ENCODE measurements at places on chromosomes 1 and 21.

- no peak for DNase-seq
Observed at GRCh38 chr1:63951059-63951946, 177.5 kb downstream of the ROR1 start.

- no peak for DNase-seq
Observed at GRCh38 chr1:72435025-72435424, 152.7 kb upstream of the NEGR1 start.

- DNase-seq, result no peak
Observed at GRCh38 chr1:91980663-91981062, 31.5 kb downstream of the BRDT start.

- peak; percentile 43 for DNase-seq
Observed at GRCh38 chr1:9198538-9199361, 35.8 kb upstream of the H6PD start.

DNA sequence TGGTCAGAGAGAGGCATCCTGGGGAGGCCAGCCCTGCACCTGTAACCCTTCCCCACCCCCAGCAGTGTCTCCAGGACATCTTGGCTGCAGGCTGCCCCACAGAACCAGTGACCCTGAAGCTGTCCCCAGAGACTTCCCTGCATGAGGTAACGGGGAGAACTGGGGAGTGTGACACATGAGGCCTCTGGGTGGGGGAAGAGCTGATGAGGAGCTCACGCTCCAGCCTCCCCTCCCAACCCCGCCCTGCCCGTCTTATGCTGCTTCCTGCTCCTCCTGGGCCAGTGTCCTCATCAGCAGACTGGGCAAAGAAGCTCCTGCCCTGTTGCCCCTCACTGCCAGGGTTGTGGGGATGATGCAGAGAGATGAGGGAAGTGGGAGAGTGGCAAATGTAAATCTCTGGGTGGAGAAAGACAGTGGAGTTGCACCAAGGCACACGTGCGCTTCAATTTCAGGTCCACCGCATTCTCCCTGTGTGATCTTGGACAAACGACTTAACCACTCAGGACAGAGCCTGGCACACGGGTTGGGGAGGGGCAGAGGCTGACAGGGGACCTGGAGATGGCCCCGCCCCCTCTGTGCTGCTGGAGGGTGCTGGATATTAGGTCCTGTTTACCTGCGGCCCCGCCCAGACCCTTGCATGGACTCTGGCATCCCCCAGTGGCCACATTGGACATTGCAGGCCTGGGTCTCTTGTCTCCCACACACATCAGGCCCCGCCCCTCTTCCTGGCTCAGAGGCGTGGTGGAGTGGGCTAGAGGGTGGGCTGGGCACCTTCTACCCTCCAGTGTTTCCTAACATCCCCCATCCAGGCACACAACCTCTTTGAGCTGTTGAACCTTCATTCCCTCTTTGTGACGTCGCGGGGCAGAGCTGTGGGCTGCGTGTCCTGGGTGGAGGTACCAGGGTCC, 12.3 kb downstream of the CLCNKB start:
- peak; percentile 95 for DNase-seq

DNA sequence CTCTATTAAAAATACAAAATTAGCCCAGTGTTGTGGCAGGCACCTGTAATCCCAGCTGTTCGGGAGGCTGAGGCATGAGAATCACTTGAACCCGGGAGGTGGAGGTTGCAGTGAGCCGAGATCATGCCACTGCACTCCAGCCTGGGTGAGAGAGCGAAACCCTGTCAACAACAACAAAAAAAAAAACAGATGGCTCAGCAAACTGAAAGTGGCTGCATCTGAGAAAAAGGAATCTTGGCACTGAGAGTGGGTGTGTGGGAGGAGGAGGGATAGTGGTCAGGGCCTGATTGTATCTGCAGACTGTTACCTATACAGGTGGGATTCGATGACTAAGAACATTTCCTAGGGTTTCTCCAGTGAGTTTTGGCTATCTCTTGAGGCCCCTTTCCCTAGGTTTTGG, 122.2 kb upstream of the BARHL2 start:
- DNase-seq, result no peak

DNA sequence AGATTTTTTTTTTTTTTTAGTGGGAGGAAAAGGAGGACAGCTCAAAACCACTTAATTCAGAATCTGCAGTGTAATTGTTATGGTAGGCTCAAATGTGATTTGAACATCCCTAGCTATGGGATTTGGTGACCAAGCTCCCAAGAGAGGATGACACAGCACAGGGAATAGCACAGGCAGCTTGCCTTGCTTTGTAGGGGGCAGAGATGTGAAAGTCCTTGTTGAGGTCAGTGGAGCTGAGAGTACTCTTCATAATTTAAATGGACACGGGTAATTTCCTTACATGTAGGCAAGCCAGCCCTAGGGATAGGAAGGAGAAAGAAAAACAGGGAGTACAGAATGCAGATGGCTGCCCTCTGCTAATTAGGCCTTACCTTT, 3.2 kb upstream of the UCK2 start:
- DNase-seq, result no peak

GRCh38 chr1:192805832-192806323, 3.0 kb upstream of the RGS2 start:
- DNase-seq, result peak; percentile 64

- no peak for DNase-seq
Observed at GRCh38 chr1:76754730-76755129, 112.5 kb upstream of the ST6GALNAC5 start.

- no peak for DNase-seq
Observed at GRCh38 chr1:204782118-204782700, 88.5 kb upstream of the NFASC start.

DNA sequence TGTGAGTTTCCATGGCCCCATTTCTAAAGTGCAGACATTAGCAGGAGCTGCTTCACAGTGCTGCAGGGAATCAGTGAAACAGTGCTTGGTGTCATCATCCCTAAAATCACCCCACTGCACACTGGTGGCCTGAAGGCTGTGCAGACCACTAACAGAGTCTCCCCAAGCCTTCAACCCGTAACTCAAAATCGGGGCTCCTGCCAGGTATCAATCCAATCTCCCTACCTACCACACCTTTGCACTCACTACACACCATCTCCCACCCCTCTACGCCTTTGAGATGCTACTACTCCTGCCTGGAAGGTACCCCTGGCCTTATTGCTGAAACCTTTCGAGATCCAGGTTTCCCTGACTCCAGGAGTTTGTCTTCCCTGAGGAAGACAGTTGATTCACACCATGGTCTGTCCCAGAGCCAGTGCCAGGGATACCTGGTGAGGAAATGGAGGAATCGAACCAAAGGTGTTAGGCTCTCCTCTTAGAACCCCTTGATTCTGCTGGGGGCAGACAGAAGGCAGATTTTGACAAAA, 25.5 kb downstream of the SLC2A1 start:
- DNase-seq, result no peak

DNA sequence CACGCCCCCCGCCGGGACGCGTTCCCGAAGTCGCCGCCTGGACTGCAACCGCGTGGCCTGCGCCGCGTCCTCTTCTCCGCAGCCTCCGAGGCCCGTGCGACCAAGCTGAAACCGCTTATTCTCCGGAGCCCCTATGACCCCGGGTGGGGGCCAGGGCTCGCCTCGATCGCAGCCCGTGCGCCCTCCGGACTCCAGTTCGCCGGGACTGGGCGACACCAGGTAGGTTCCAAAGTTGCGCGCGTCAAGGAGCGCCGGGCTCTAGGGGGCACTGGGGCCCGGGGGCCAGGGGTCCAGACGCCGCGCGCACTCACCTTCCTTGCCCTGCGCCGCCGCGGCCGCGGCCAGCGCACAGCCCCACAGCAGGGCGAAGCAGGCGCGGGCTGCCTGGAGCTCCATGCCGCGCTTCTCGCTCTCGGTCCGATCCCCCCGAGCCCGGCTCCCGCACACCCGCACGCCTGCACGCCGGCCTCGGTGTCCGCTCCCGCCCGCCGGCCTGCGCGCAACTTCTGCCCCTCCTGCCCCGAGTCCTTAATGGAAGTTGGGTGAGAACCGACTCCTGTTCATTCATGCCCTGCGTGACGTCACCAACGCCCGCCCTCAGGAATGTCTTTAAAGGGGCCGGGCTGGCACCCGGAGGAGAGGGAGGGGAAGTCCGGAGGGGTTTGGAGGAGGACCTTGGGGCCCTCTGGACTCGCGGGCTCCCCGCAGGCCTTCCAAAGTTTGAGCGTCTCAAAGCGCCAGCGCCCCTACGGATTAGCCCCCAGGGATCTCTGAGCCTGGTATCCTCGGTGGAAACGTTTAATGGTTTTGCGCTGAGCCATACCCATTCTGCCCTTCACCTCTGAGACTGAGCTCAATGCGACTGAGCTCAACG, at the start of gene EPHA2:
Gene EPHA2 (minus strand): TSS at position 533 of the 874 bp plus-strand sequence. CDS start 137 bp downstream, at position 396.
- no peak for DNase-seq

DNA sequence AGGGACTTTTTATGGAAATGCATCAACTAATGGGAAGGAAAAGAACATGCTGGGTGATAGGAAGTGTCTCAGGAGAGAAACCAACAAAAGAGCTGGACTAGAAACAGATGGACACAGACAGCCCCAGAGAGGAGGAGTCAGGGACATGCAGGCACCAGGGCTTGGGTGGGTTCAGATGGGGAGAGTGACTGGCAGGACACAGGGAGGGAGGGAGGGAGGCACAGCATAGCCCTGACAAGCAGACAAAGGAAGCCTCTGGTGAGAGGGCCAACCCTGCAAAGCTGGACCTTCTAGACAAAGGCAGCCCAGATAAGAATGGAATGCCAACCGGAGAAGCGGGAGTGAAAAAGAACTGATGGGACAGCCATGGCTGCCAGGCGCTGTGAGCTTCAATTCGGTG, 568.8 kb downstream of the AJAP1 start:
- no peak for DNase-seq

GRCh38 chr1:4825800-4826450, 171.5 kb downstream of the AJAP1 start:
- peak; percentile 26 for DNase-seq

GRCh38 chr1:44946725-44947062, 39.7 kb downstream of the EIF2B3 start:
- no peak for DNase-seq

DNA sequence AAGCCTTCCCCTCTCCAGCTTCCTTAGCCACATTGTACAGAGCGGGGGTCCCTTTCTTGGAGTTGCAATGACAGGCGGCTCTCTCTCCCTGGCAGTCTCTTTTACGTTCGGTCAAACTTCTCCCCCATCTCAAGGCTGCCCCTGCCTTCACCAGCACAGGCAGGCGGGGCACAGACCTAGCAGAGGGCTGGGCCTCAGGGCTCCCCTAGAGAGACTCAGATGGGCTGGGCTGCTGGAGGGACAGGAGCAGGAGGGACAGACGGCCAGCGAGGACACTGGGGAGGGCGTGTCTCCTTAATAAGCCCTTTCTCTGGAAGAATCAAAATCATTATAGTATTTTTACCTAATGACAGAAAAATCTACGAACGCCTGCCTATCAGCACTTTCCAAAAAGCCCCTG, 79.6 kb downstream of the CASZ1 start:
- no peak for DNase-seq

GRCh38 chr1:56329970-56330369, 249.4 kb downstream of the PLPP3 start:
- DNase-seq, result no peak

DNA sequence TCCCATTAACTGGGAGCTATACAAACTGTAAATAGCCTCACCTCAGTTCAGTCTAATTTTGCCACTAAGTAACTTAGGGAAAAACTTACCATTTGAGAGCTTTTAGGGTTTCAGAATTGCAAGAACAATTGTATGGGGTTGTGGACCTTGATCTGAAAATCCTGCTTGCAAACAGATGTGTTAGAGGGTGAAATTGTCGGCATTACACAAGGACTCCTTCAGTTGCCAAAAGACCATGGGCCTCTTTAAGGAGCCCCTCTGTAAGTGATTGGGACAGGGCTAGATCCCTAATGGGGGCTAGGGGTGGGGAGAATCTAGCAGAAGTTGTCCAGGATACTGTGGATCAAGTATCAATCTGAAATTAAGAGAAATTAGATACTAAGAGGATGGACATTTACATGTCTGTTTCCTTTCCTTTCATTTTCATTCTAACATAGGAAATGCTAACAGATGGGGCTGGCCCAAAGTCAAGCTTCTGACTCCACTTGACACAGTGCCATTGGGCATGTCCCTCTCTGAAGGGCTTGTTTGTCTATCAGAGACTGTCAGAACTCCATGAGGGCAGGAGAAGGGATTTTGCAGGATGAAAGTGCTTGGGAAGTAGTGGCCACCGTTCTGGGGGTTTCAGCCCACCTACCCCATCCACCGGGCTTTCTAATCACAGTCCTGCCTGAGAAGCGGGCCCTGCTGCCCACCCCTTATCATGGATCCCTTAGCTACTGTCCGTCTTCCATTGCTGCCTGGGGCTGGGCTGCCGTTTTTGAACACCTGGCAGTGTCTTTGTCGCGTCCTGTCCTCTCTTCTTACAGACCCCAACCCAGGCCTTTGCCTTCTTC, 54.7 kb downstream of the STUM start:
- DNase-seq, result no peak

- no peak for DNase-seq
Observed at GRCh38 chr1:199644912-199645311, 382.6 kb upstream of the NR5A2 start.

GRCh38 chr1:21811875-21812305, at the start of gene LDLRAD2:
TSS of gene LDLRAD2 (plus strand) at chr1:21812265. CDS start at chr1:21812452, 187 bp downstream.
- DNase-seq, result peak; percentile 13

GRCh38 chr1:84367219-84367618, 31.1 kb upstream of the DNASE2B start:
- no peak for DNase-seq

- no peak for DNase-seq
Observed at GRCh38 chr1:154206196-154206595, at the start of gene CFAP141. TSS of gene CFAP141 (minus strand) at chr1:154206333. CDS start at chr1:154206307, 26 bp downstream.

DNA sequence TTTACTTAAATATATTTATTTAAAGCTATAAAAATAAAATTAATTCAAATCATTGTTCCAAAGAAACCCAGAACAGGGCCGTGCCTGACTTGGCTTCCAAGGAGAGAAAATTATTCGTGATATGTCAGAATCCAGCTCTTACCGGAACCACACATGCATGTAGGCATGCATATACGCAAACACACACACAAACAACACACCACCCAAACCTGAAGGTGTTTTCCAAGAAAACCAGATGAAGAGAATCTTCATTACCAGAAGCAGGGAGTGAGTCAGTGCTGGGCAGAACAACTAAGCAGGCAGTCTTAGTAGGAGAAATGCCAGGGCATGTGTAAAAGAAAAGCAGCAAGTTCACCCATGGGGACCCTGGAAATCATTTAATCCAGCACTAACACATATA, 432.0 kb upstream of the BEND5 start:
- DNase-seq, result no peak

DNA sequence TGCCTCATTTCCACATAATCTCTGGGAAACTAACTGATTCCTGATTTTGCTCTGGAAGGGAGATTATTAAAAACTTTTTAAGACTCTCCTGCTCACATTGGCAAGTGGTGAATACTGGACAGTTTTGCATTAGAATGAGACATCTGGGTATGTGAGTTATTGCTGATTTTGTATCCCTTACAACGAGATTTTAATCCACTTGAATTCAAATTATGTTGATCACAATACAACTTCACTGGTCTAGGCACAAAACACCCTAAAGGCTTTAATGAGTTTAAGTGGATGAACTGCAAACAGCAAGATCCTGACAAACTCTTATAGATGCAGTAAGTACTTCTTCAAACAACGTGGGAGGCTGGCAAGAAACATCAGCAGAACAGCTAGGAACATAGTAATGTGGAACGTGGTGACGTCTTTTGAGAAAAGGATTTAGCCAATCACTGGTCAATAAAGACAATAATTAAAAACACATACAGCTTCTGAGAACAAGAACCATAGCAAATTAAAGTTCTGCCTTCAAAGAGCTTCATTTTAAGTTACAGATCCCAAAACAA, 10.2 kb upstream of the LYPLAL1 start:
- no peak for DNase-seq

Data from GM13977 (cell line).